ENCODE measurements at places on chromosomes 6 and 20. TPM values are rescaled to one million over a fixed set of nuclear protein-coding genes. Genes with fewer than 3 reads are reported as not detected.

The DNMT3B gene
- 2.5 TPM for total RNA-seq

The RUNX2 gene
- 2.5 TPM for total RNA-seq

The TASP1 gene
- 10.2 TPM for total RNA-seq

The PPP1R3G gene
- 0.28 TPM for total RNA-seq

The TENT5A gene
- 3.3 TPM for total RNA-seq

The RNF217 gene
- 11.9 TPM for total RNA-seq

The KHDC1L gene
- total RNA-seq: not detected

The ARFGEF3 gene
- total RNA-seq: 3.0 TPM

The HS3ST5 gene
- total RNA-seq: not detected

The COL9A1 gene
- not detected for total RNA-seq

The SEC23B gene
- total RNA-seq: 65.9 TPM

The GFRAL gene
- total RNA-seq: not detected

The AIF1 gene
- not detected for total RNA-seq

The UNC5CL gene
- 0.28 TPM for total RNA-seq

The FILIP1 gene
- total RNA-seq: not detected

The MEI4 gene
- not detected for total RNA-seq

The DSTN gene
- total RNA-seq: 372 TPM

The MATN4 gene
- total RNA-seq: 0.05 TPM

The ZC2HC1B gene
- 1.3 TPM for total RNA-seq

The NRSN1 gene
- total RNA-seq: not detected

The DNAAF9 gene
- 11.2 TPM for total RNA-seq

The CYP39A1 gene
- 2.4 TPM for total RNA-seq

The GRM1 gene
- total RNA-seq: 0.65 TPM

The ANKRD66 gene
- not detected for total RNA-seq

The CCDC170 gene
- total RNA-seq: 0.07 TPM

The FGD2 gene
- total RNA-seq: 0.63 TPM

The SIRPB2 gene
- total RNA-seq: 0.49 TPM

The GTSF1L gene
- not detected for total RNA-seq

The GCM1 gene
- not detected for total RNA-seq

The FOXF2 gene
- total RNA-seq: 0.23 TPM

The PXT1 gene
- total RNA-seq: not detected

The BPI gene
- total RNA-seq: not detected

The TULP1 gene
- not detected for total RNA-seq

The EPB41L2 gene
- 9.7 TPM for total RNA-seq

The NR2E1 gene
- not detected for total RNA-seq

The RCAN2 gene
- not detected for total RNA-seq

The KPNA5 gene
- 3.9 TPM for total RNA-seq

The CST4 gene
- not detected for total RNA-seq

The MLN gene
- total RNA-seq: not detected

The RPS6KA2 gene
- 21.2 TPM for total RNA-seq

The ZNF133 gene
- 12.8 TPM for total RNA-seq

The PLCB1 gene
- total RNA-seq: 1.7 TPM

The ADGRG6 gene
- 20.6 TPM for total RNA-seq

The SUMO4 gene
- 0.21 TPM for total RNA-seq

The TRAPPC3L gene
- total RNA-seq: not detected

The BHLHE23 gene
- total RNA-seq: not detected

The SSTR4 gene
- total RNA-seq: not detected
